ENCODE measurements at places on chromosomes 3 and 15.

DNA sequence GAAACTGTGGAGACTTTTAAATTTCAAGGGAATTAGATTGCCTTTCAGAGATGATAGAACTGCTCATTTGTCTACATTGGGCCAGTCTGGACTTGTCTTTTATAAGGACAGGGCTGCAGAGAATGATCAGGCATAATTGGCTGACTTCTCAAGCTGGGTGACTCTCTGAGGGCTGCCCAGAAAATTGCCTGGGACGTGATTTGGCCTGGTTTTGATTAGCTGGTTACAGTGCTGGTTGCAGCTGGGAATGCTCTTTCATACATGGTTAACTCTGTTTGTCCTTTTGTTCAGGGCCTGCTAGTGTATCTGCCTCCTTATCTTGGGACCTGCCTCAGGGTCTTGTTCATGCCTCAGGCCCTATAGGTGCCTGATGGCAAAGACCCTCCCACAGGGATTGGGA is 245.6 kb downstream of the CLSTN2 start:
- DNase-seq: no peak

DNA sequence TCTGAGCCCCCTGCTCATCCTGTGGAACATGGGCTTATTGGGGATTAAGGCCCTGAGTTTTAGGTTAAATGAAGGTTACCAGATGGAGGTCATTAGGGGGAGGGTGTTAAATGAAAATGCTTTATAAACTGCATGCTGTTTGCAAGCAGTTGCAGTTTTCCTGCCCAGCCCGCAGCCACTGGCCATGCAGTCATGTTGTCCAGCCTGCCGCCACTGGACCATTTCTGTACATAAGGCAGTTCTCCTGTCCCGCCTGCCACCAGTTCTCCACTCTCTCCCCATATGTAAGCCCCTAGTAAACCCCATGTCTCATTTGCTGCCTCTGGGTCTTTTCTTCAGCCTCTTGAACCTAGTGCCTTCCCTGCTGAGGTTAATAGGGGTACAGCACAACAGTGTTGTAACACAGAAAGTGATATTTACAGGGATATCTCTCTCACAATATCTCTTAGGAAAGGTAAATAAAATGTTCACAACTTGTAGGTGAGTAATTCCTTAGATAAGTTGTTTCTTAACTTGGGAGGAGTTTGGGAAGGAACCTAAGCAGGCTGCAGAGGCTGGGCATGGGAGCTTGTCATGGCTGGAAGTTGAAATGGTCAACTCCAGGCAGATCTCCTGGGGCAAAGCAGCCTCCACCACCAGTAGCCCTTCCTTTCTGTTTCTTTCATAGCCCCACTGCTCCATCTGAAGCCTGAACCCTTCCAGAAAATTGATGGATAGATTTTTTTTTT is 148.2 kb downstream of the CMSS1 start:
- no peak for DNase-seq

DNA sequence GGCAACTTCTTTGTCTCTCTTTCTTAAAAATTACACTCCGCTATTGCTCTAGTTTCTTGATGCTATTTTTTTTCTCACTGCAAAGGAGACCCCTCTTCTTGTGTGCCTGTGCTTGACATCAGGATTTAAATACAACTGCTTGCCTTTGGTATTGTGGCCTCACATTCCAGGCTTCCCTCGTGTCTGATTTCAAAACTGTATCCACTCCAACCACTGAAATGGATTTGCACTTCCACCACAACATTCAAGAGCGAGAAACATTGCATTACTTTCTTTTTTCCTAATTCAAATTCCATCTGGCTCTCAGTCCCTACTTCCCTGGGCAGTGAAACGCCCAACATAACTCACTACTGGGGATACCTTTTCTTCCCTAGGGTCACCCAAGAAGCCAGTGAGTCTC is 50.4 kb upstream of the PXYLP1 start:
- DNase-seq: no peak

- peak; percentile 37 for DNase-seq
Measured at GRCh38 chr3:39065197-39065596, 13.4 kb downstream of the WDR48 start.

- no peak for DNase-seq
Measured at GRCh38 chr3:71513081-71513480, 70.4 kb downstream of the FOXP1 start.

DNA sequence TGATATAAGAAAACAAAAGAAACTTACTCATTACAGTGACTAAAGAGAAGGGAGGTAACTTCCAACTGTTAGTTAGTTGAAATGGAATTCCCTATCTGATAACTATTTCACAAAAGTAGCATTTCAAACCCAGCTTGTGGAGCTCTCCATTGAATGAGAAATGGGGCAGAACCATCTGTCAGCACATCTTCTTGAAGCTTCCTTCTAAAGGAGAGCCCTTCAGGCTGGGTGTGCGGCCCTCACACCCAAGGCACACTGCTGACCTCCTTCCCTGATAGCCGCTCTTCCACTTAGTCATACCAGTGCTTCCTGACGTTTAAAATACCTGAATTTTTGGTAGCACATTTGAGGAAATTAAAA is 28.1 kb upstream of the VEPH1 start:
- DNase-seq: no peak

DNA sequence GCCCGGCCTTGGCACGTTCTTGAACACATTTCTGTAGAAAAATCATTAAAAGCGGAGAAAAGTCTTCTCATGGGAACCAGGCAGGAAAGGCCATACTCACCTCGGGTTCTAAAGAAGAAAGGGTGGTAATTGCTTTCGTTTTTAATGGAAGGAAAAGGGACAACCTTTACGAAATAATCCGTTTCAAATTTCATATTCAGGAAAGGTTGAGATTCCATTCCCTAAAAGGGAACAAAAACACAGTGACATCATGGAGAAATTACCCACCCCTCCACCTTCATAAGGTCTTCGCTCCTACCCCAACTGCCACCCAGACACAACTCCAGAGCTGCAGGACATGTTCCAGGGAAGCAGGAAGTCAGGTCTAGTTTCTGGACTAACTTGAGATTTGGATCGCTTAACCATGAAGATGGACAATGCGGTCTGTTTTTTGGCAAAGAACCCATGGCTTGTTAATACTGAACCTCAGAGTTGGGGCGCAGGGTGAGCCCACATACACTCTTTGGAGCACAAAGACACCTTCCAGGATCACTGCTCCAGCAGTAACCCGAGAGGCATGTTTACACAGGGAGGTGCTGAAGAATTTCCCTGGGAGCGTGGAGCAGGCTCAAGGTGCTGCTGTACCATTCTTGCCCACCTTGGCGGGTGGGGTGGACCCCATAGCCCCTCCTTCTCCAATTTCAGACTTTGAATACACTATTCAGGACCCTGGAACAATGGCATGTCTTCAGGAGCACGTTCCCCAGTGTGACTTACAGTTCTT is 49.2 kb downstream of the SPATA12 start:
- DNase-seq: no peak

DNA sequence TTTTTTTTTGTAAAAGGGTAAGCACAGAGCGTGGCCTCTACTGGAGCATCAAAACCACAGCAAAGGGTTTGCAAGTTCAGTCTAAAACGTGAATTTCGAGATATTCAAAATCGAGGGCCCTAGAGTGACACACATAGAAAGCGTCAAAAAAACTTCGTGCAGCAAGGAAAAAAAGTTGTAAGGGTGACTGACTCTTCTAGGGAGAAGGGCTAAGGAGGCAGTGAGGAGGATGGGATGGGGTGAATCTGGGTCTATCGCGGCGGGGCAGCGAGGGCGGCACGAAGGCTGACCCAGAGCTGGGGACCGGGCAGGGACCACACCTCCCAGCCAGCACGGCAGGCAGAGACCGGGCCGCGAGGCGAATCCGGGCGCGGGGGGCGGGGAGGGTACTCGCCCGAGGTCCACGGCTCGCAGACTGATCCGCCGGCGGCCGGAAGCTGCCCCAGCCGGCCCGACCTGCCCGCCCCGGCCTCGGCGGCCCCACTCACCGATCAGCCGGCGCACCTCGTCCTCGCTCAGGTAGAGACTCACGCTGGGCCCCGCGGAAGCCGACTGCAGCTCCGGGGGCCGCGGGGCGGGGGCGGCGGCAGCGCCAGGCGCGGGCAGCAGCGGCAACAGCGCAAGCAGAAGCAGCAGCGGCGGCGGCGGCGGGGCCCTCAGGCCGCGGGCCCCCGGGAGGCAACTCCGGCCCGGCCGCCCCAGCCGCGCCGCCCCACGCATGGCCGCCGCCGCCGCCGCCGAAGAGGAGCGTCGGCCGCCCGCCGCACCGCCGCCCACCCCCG is 533 bp downstream of the RYK start:
- no peak for DNase-seq

- peak; percentile 65 for DNase-seq
Measured at GRCh38 chr15:71651750-71652186, 158.6 kb upstream of the NR2E3 start.

GRCh38 chr3:128971421-128972100 is 22.3 kb downstream of the CFAP92 start:
- no peak for DNase-seq

- DNase-seq: peak; percentile 26
Measured at GRCh38 chr3:21238661-21239060, 512.3 kb downstream of the ZNF385D start.

GRCh38 chr3:141795276-141795675 is 32.1 kb downstream of the GRK7 start:
- no peak for DNase-seq

DNA sequence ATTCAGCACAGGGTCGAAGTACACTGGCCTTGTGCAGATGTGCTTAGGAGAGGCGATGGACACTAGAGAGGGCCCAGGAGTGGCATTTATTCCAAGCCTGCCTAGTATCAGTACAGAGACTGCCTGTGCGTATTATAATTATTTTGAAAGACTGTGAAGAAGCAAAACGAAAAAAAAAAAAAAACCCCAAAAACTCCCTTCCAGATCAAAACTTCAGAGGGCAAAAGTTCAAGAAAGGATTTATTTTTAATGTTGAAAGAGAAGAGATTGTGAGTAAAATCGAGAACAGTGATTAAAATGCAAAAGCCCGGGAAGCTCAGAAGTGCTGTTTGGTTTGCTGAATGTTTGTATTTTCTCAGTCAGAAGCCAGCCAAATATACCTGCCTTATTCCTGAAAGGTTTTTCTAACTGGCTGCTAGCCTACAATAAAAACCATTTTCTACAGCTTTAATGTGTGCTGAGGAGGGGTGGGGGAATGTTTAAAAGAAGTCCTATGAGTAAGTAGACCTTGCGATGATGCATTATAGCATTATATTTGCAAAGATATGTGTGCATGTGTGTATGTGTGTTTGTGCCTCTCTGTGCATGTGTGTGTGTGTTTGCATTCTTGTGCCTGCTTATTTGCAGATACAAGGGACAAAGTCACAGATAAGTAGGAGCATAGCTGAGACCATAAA is 19.3 kb upstream of the LZTFL1 start:
- DNase-seq: no peak

DNA sequence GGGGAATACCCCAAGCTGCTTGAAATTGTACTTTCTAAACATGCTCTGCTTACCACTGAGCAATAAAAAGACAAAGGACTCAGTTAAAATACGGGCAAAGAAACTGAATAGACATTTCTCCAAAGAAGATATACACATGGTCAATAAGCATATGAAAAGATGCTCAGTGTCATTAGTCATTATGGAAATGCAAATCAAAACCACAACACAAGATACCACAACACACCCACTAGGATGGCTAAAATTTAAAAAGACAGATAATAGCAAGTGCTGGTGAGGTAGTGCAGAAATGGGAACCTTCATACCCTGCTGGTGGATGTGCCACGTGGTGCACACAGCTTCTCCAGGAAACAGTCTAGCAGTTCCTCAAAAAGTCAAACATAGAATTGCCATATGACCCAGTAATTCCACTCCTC is 21.3 kb downstream of the LRIG1 start:
- no peak for DNase-seq

- DNase-seq: no peak
Measured at GRCh38 chr3:172127141-172127540, 87.8 kb downstream of the FNDC3B start.

DNA sequence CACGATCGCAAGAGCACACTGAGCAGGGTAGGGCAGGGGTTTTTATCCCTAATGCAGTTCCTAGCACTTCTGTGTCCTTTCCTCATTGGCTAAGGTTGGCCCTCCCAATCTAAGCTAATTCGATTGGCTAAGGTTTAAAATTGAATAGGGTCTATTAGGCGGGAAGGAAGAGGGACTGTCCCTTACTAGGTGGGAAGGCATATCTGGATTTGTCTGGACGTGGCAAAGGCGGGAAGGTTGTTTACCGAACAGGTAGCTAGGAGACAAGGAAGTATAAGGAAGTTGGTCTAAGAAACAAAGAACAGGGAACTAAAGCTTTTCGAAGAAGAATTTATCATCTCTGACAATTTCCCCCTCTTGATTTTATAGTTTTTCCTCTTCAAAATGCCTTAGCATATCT is 24.8 kb upstream of the ATG7 start:
- no peak for DNase-seq

- peak; percentile 53 for DNase-seq
Measured at GRCh38 chr3:150798122-150798618, 35.2 kb upstream of the SIAH2 start.

DNA sequence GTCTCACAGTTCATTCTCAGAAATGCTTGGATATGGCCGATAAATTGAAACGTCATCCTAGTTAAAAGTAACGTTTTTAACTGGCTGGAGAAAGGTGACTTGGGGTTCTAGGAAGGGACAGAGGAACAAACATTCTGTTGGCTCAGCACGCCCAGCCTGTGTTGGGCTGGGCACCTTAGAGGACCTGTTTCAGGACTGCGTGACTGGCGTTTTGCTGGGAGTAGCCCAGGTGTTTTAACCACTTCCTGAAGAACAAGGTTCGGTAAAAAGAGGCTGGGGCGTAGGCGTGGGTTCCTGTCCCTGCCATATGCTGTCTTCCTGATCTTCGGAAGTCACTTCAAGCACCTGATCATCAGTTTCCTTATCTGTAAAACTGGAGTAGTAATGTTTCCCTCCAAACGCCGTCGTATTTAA is 1.1 kb upstream of the TLNRD1 start:
- DNase-seq: no peak

GRCh38 chr15:72783004-72783639 is 436 bp downstream of the ADPGK start:
- DNase-seq: no peak

DNA sequence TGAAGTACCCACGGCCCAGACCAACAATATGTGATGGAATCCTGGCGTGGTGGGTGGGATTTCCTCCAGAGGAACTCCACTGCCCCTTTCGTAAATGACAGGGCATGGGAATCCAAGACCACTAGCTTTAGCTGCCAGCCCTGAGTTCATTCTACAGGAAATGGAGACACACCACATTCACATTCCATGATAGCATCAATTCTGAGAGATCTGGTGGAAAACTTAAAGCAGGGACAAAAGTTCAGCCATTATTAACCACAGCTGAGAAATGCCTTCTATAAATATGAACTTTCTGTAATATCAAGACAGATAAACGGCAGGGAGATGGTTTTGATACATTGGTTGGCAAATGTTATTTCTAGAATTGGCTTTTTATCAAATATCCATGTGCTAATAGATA is 98.2 kb downstream of the FBN1 start:
- peak; percentile 57 for DNase-seq

DNA sequence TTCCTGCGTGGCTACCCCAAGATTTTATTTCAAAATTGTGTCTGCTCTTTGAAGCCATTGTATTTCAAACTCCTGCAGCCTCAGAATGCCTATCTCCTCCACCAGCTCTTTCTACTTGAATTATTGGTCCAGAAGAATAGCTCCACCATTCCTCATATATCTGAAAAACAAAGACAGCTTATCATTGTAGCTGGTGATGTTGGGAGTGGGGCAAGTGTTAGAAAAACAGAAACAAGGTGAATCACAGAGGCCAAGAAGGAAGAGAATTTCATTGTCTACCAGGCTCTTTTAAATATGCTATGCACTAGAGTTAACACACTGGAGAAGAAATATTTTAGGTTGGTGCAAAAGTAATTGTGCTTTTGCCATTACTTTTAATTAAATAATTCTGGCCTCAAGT is 307.9 kb upstream of the ROPN1 start:
- no peak for DNase-seq

- DNase-seq: no peak
Measured at GRCh38 chr3:106399761-106400160, 530.9 kb upstream of the CBLB start.

Measured in astrocyte of the cerebellum (primary cell).